Testis (tissue), 5 donors: ENCODE measurements at places on chromosomes 5 and 9.

- DNase-seq: no peak
These were observed 27.6 kb downstream of the ZNF462 start for GRCh38 chr9:106890608-106891007.

DNA sequence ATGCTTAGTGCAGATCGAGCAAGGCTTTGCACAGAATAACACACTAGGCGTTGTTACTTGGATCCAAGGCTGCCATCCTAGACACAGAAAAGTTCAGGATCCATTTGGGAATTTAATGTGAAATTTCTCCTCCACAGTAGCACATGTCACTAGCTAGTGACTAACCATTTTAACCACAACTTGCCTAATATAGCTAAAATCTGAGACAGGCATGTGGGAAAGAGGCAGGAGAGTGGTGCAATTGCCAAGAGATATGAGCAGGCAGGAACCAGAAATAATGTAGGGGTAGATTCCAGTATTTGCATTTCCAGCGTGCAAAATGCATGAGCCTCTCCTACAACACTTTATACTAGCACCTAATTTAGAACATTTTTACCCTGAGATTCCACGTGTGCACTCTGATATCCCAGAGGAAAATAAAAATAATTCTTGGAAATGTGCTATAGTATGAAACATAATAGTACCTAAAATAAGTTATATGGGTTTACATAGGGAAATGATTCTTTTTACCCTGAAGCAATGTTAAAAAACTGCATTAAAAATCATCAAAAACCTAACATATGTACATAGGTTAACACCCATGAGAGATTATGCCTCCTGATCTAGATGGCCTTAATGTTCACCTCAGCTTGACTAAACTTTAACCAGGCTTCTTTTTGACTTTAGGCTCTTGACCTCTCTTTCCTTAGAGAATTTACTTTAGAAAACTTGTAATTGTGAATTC, 1230.6 kb upstream of the NUDT12 start:
- DNase-seq: no peak

GRCh38 chr5:25707093-25707492, 1062.3 kb upstream of the CDH10 start:
- DNase-seq: no peak

GRCh38 chr9:95197692-95198271, 119.7 kb downstream of the FANCC start:
- DNase-seq: no peak

GRCh38 chr5:149297340-149298025, 25.8 kb downstream of the AFAP1L1 start:
- DNase-seq: no peak

DNA sequence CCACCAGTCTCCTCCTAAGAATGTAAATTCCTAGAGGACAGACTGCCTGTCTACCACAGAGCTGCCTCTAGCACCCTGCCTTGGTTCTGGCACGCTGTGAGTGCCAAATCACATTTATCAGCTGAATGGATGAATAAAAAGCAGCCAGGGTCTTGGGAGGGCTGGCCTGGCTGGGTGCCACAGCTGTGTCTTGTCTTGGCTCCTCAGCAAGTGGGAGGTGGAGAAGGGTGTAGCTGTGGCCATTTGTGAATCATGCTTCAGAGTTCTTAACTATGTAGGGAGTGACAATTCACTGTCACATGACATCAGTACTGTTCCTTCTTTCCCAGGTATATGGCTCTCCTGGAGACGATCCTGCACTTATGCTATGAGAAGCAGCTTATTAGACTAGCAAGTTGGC, 70.6 kb downstream of the DCP2 start:
- no peak for DNase-seq

DNA sequence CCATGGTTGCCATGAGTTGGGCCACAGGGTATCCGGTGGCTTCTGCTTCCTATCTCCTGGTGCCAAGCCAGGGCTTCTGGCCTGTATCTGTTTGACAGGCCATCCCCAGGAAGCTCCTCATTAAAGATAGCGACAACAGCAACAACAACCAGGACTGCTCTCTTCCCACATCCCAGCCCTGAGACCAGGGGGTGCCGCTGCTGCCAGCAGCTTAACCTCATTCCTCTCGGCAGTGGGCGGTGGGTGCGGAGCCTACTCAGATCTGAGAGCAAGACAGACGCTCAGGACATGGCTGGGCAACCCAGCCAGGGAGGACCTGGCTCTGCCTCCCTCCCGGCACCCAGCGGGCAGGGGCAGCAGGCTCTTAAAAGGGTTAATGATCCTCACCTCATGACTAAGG, 98.3 kb downstream of the PSD2 start:
- no peak for DNase-seq

DNA sequence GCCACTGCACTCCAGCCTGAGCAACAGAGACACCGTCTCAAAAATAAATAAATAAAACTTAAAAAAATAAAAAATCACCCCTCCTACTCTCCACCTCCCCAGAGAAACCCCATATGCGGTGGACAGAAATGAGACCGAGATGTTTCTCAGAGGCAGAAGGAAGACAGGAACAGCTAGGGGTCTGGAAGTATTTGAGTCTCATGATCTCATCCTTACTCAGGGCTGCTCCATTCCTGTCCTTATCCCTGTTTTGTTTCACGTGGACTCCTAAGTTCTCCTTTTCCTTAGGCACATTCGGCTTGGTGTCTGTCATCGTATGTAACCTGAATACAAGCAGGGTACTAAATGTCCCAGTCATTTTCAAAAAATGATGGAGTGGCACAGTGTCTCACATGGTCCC, 76.1 kb downstream of the C9orf50 start:
- DNase-seq: no peak

DNA sequence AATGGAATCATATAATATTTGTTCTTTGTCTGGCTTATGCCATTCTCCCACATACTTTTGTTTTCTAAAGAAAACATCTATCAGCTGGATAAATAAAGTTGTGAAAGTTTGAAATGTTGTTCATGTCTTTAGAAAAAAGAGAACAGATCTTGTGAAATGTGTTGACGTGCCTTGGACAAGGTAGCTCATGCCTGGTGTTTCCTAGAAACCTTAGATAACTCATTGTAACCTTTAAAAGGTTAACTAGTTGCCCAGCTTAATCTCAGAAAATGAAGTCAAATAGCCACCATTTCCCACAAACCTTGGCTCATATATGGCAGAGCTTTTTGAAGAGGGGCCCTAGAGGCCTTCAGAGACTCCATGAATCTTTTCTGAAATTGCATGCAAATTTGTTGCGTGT, 15.3 kb downstream of the CDO1 start:
- DNase-seq: no peak

GRCh38 chr9:33464045-33464636, 9.6 kb downstream of the NOL6 start:
- no peak for DNase-seq

DNA sequence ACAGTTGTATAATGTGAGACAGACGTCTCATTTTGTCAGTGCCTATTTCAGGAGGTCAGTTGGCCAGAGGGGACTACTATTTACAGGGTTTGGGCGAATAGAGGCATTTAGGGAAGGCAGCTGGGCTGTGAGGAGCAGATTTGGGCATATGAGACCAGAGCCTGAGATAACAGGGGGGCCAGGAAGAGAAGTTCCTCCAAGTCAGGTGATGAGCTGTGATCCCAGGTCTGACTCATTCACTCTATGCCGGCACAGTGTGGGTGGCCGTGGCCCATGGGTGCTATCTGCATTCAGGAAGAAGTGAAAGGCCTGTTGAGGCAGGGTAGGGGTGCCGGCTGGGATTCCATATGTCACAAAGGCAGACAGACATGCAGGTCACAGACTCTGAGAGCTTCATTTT, 142.8 kb downstream of the PDZD2 start:
- DNase-seq: no peak

DNA sequence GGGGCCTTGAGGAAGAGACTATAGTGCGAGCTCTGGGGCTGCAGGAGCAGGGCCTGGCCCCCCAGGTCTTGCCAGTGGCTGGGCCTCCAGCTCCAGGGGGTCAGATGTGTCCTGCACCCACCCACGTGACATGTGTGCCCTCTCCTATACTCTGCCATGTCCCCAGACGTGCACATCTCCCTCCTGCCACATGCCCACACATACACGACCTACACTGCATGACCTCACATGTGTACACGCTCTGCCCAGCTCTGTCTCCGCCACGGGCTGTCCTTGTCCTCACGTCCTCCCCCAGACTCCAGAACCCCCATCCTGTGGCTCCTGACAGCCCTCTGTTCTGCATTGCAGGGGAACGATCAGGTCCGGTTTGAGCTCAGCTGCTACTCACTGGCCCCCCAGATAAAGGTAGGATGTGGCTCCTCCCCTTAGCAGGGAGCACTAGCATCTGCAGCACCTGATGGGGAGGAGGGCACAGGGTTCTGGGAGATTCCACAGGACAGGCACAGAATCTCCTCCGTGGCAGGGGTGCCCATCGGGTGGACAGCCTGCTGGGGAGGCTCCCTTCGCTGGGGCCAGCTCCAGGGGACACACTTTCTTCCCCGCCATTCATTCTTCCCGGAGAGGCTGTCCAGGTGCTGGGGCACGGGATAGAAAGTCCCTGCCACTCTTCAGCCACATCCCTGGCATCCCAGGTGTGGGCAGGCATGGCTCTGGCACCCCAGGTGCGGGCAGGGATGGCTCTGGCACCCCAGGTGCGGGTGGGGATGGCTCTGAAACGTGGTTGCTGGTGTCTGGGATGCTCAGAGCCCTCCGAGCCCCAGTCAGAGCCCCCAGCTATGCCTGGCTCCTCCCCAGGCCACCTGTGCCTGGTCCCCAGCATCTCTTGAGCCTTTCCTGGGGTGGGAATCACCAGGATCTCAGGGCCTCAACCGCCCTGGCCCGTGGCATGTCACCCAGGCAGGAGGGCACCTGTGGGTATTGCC, 19.3 kb downstream of the ASS1 start:
- DNase-seq: no peak

GRCh38 chr5:153827397-153827796, 211.3 kb downstream of the FAM114A2 start:
- no peak for DNase-seq

GRCh38 chr9:134545543-134546245, 95.9 kb upstream of the COL5A1 start:
- DNase-seq: no peak

- no peak for DNase-seq
These were observed 229.5 kb downstream of the AP3B1 start for GRCh38 chr5:78064941-78065472.

DNA sequence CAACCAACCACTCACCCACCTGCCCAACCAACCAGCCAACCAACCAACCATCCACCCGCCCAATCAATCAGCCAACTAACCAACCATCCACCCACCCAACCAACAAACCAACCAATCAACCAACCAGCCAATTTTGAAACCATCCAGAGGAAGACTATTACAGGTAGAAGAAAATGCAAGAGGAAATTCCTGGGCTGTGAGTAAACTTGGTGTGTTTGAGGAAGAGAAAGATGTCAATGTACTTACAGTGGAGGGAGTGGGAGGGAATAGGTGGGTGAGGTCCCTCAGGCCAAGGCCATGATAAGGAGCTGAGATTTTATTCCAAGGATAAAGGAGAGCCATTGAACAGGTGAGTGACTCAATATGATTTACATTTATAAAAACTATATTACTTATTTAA, 30.4 kb downstream of the C9orf57 start:
- DNase-seq: no peak

DNA sequence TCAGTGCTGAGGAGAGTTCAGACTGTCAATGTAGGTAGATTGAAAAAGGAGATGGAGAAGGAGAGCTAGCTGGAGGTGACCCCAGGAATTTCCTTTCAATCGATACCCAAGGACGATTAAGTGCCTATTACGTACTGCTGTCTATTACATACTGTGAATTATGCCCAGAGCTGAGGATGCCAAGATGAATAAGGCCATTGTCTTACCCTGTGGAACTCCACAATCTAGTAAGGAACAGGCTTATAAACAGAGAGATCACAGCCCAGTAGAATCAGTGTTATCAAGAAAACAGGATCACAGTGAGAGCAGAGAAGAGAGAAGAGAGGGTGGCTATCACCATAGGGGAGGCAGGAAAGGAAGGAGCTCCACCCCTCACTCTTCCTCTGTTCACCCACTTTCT, 54.1 kb upstream of the PDE8B start:
- no peak for DNase-seq

- DNase-seq: no peak
These were observed 156.0 kb downstream of the SEC61B start for GRCh38 chr9:99377790-99378775.

DNA sequence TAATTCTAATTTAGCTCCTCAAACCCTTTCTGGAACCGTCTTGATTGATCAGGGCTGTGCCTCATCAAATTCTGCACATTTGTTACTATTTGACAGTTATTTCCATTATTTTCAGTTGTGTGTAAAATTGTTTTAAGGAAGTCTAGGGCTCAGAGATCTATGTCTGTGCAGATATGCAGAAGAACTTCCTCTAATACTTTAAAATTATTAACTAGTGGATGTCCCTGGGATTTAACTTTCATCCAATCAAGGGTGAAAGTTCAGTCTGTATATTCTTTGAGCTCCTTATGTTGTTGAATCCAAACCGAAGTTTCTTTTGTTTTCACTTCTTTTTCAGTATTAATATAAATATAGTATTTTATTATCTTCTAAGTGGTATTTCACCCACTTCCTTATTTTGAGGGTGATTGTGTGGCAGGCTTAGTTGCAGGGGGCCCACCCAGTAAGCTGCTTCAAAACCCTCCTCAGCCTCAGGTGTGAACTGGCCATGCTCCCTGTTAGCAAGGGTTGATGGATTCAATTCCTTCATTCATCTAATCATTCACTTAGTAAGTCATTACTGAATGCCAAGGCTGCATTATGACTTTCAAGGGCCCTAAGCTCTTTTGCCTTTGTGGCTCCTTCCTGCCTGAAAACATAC, 2.1 kb upstream of the CAMLG start:
- DNase-seq: no peak

DNA sequence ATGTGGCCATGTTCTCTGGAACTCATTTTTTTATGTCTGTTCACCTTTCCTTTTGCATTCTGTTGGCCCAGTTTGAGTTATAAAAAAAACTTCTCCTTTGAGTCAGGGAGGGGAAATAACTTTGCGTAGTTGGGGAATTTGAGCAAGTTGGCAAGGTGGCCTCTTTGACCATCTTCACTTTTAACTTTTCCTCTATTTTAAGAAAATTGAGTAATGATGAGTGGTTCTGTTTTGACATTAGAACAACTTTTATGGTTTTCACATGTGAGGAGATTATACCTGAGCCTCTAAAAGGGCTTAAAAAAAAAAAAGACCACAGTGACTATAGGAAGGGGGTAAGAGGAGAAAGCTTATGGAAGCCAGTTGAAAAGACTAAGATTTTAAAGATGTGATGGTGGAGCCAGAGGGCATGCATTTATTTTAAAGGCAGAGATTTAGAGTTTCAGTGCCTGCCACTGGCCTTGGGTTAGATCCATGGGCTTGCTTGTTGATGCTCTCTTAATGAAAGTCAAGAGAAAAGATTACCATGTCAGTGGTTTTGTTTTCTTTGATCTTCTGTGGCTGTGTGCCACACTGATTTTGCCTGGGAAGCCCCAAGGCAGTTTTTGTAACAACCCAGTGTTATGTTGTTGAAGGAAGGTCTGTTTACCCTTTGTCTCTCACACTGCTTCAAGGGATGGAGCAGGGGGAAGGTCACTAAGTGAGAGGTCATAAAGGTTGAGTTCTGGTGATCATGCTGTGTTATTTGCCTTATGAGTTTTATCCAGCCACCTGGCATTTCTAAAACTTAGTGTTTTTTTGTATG, 219.7 kb upstream of the CD180 start:
- DNase-seq: no peak

- no peak for DNase-seq
These were observed 63.8 kb upstream of the ORM1 start for GRCh38 chr9:114258866-114259797.
